ENCODE measurements at places on chromosomes 13 and 19.

DNA sequence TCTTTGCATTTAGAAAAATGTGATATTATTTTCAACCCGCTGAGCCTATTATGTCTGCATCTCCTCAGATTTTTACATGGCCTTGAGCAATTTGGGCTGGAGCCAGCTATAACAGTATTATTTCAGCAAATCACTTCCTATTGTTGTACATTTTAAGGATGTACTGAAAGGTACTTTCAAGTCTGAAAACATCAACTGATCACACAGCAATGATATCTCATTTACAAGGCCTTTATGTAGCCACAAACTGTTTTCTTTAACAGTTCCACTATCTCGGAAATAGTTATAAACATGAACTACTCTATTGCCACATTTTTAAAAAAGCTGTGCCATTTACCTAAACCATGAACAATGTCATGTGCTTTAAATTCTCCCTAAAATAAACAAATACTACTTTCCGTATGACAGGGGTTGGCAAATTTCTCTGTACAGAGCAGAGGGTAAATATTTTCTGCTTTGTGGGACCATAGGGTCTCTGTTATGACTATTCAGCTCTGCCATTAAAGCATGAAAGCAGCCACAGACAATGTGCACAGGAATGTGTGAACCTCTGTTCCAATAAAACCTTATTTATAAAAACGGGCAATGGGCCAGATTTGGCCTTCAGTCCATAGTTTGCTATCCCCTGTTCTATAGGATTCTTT, 560.4 kb downstream of the GPC6 start:
- no peak for DNase-seq

DNA sequence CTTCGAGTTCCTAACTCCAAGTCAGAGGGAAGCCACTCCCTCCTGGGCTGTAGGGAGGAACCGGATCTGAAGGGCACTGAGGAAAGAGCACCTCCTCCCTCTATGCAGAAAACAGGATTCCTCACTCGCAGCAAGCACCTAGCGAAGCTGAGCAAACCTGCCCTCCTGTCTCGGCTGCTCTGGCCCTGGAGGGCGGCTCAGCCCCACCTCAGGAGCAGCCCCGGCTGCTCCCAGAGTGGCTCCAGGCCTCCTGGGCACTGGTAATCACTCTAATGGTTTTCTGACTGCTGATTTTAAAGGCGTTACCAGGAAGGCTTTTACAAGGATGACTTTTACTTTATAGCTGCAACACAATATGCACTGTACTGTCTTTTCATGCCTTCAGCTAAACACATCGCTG, 312.5 kb downstream of the TEX29 start:
- no peak for DNase-seq

- no peak for DNase-seq
These were observed 27.1 kb downstream of the FAM124A start for GRCh38 chr13:51249255-51249654.

DNA sequence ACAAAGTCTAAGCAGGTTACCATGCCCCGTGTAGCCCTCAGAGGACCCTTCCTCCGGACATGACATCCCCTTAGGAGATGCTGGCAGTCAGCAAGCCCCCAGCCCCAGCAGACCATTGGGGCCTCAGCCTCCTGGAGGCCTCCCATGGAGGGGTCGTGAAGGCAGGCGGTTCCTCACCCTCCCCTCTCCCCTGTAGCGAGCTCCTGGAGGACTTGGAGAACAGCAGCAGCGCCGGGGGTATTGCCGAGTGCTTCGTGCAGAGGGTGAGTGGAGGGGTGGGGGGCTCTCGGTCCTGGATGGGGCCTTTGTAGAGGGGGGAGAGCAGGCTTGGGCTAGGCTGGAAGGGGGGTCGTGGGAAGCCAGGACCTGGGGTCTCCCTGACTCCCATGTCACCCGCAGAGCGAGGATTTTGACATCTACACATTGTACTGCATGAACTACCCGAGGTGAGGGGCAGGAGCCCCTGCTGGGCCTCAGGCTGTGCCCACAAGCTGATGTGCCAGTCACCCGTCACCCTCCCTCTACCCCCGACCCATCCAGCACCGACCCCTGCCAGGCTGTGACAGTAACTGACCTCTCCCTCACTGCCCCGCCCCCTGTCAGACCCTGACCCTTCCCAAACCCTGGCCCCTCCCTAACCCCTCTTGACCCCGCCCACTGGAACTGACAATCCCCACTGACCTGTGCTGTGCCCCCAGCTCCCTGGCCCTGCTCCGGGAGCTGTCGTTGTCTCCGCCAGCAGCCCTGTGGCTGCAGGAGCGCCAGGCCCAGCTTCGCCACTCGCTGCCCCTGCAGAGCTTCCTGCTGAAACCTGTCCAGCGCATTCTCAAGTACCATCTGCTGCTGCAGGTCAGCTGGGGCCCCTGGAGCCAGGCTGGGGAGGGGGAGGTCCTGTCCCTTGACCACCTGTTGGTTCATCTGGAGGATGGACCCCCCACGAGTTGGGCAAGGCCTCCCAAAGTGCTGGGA, 4.0 kb downstream of the PLEKHG2 start:
- DNase-seq = no peak

DNA sequence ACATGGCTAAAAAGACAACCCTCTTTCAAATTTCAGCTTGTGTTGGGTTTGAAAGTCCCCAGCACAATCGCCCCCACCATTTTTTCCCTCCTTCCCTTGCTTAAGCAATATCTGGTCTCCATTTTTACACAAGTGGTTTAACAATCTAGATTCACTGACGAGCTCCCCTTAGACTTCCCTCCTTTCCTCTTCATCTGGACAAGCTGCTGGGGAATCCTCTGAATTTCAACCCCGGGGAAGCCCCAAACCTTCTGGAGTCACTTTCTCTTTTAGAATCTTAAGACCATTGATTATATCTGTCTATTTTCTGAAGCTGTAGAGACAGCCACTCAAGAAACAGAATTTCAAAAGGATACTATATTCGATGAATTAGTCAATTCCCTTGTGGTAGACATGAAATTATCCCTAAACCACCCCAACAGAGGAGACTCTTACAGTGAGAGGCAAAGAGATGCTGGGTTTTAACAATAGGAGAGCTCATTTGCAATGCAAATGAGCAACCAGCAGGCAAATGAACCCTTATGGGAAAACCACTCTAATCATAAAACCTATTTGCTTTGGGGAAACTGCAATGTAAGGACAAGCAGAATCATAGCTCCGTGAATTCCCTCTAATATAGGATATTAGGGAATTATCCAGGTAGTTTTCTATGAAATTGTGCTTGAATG, 78.9 kb downstream of the TEX26 start:
- DNase-seq = no peak

DNA sequence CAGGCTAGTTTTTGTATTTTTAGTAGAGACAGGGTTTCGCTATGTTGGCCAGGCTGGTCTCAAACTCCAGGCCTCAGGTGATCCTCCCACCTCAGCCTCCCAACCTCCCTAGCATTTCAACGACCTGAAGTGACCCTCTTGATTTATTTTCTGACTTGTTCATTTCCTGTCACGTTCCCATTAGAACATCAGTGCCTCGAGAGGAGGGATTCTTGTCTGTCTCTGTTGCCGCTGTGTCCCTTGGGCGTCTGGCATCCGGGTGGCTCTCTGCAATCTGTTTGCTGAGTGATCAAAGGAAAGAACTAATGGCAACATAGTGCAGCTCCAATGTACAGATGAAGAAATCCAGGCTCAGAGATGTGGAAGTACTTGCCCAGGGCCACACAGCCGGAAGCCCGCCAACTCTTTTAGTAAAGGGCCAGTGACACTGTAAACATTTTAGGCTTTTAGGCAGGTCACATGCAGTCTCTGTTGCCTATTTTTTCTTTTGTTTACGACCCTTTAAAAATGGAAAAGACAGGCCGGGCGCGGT, 47.5 kb downstream of the NFIC start:
- no peak for DNase-seq

DNA sequence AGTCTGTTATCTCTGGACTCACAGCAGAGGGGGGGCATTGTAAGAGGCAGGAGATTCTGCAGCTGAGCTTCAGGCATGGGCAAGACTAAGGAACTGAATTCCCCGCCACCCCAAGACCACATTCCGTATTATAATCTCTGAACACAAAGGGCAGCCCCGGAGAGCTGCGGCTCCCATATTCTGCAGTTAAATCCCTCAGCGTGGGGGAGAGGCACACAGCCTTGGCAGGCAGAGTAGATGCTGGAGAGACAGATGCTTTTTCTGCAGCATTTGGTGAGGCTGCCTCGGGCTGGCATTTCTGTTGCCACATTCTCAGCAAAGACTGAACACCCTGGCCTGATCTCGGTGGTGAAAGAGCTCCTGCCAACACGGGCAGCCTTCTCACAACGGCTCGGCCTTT, 12.9 kb downstream of the CHAF1A start:
- no peak for DNase-seq
